ENCODE measurements at places on chromosomes 2 and 18. TPM values are rescaled to one million over a fixed set of nuclear protein-coding genes. Genes with fewer than 3 reads are reported as not detected.

ASB18 gene
- polyA plus RNA-seq: 0.03 TPM

CHRNG gene
- 0.21 TPM for polyA plus RNA-seq

IL36B gene
- not detected for polyA plus RNA-seq

AFF3 gene
- polyA plus RNA-seq: 4.8 TPM

SETBP1 gene
- polyA plus RNA-seq: 6.7 TPM

TCF7L1 gene
- polyA plus RNA-seq: 23.1 TPM

SIX3 gene
- polyA plus RNA-seq: not detected

CCL20 gene
- polyA plus RNA-seq: 11.4 TPM

CCDC85A gene
- 1.0 TPM for polyA plus RNA-seq

AGAP1 gene
- 18.0 TPM for polyA plus RNA-seq

MTA3 gene
- 34.0 TPM for polyA plus RNA-seq

ATP6V1C2 gene
- polyA plus RNA-seq: 11.6 TPM

PTPN4 gene
- polyA plus RNA-seq: 13.3 TPM

L3MBTL4 gene
- polyA plus RNA-seq: 4.0 TPM

C2orf78 gene
- polyA plus RNA-seq: not detected

PPM1B gene
- 40.4 TPM for polyA plus RNA-seq

ZNF532 gene
- 36.6 TPM for polyA plus RNA-seq

TCF23 gene
- polyA plus RNA-seq: 0.10 TPM

XIRP2 gene
- polyA plus RNA-seq: 0.22 TPM

RNF144A gene
- polyA plus RNA-seq: 7.2 TPM

RAB6C gene
- polyA plus RNA-seq: 0.21 TPM

MC5R gene
- 0.66 TPM for polyA plus RNA-seq

SP5 gene
- polyA plus RNA-seq: 4.8 TPM

WNT10A gene
- 1.5 TPM for polyA plus RNA-seq

LRATD1 gene
- 67.3 TPM for polyA plus RNA-seq

GPR35 gene
- 118 TPM for polyA plus RNA-seq

COL3A1 gene
- 1,077 TPM for polyA plus RNA-seq

TXNL4A gene
- polyA plus RNA-seq: 74.9 TPM

TMEM182 gene
- polyA plus RNA-seq: 6.3 TPM

FIGN gene
- polyA plus RNA-seq: 1.3 TPM
